NCI-H1417 (cell line): ENCODE measurements at places on chromosomes 4 and X.

DNA sequence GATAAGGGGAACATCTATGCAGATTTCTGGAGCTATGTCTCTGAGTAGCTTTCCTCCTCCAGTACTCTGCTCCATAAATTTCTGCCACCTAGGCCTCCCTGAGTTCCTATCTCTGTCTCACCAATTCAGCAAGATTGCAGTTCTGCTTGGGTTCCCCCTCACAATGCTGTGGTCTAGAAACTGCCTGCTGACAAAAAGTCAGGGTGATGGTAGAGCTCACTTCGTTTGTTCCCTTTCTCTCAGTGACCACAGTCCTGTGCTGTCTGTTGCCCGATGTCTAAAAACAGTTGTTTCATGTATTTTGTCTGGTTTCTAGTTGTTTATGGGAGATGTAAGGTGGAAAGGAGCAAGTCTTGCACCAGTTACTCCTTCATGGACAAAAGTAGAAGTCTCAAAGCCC, 41.1 kb downstream of the AMMECR1 start:
- no peak for DNase-seq

DNA sequence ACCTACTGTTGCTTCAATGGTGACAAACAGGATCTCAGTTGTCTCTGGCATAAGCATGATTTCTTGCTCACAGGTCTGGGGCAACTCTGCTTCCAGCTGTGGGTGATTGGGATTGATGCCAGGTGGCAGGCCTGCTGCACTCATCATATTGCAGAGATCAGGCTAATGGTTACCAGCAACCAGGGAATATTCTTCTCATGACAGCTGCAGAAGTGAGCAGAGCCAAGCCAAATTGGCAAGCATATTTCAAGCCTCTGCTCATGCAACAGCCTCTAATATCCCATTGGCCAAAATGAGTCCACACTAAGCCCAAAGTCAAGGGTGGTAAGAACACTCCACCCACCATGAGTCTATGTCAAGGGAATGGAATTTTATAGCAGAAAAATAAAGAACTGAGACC, 26.7 kb upstream of the TBC1D19 start:
- DNase-seq: no peak

DNA sequence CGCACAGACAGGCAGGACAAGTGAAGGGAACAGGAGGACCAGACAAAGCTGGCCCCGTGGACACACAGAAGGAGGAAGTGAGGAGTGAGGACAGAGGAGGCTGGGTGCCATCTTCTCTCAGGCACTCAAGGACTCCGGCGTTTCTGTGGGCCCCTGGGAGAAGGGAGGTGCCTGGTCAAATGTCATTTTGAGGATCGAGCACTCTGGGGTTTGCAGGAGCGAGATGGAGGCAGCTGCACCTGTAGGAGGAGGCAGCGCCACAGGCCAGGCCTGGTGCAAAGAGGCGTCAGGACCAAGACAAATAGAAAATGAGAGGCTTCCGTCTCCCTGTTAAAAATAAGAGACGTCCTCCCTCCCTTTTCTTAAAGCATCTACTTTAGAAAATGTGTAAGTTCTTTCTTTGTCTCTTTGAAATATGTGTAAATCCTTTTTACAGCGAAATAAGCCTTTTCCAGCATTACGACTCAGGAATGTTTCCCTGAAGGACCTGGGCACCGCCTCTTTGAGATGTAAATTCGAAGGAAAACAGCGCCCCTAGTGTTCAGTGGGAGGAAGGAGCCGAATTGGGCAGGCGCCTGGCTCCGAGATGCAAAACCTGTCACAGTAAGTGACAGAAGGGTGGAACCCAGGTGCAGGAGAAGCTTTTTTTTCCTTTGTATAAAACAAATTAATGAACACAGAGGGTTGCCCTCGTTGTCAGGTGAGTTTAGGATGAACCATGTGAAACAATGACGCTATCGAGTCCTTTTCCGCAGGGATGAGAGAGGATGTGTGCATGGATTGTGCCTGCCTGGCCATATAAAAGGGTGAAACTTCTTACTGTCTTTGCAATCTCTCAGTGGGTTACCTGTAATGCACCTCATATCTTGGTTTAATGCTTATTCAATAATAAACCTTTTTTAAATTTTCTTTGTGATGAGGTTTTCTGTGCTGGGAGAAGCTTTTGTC, 1.4 kb upstream of the C4orf50 start:
- no peak for DNase-seq

GRCh38 chr4:120692964-120693363, 229.6 kb downstream of the PRDM5 start:
- no peak for DNase-seq

GRCh38 chrX:137198040-137198439, 164.2 kb upstream of the GPR101 start:
- no peak for DNase-seq

- no peak for DNase-seq
Observed at GRCh38 chr4:139557556-139558110, 1.6 kb upstream of the SETD7 start.
